Cardiac muscle cell (in vitro differentiated cells and primary cell): ENCODE measurements at places on chromosomes 1 and 21. TPM values are rescaled to one million over a fixed set of nuclear protein-coding genes. Genes with fewer than 3 reads are reported as not detected.

DNA sequence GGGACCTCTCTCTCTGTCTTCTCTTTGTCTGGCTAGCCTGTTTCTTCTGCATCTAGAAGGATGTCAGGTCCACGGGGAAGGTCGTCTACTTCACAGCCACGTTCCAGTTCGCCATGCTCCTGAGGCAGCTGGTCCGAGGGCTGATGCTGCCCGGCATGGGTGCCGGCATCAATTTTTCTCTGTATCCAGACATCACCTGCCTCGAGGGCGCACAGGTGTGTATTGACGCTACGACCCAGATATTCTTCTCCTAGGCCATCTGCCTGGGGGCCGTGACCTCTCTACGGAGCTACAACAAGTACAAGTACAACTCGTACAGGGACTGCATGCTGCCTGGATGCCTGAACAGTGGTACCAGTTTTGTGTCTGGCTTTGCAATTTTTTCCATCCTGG, 841.6 kb upstream of the TMPRSS15 start:
- no peak for DNase-seq

The CCDC27 gene
- 0.56 and 0.71 TPM in 2 replicates for polyA plus RNA-seq

The KCNH1 gene
- polyA plus RNA-seq, result 0.04 TPM in 1 of 2 replicates, not detected in the other

- DNase-seq, result no peak
Observed at GRCh38 chr1:230123280-230124185, 56.5 kb downstream of the GALNT2 start.

GRCh38 chr1:173925306-173926242, 8.4 kb upstream of the SERPINC1 start:
- DNase-seq, result no peak

The OR6N1 gene
- not detected in 2 replicates for polyA plus RNA-seq

DNA sequence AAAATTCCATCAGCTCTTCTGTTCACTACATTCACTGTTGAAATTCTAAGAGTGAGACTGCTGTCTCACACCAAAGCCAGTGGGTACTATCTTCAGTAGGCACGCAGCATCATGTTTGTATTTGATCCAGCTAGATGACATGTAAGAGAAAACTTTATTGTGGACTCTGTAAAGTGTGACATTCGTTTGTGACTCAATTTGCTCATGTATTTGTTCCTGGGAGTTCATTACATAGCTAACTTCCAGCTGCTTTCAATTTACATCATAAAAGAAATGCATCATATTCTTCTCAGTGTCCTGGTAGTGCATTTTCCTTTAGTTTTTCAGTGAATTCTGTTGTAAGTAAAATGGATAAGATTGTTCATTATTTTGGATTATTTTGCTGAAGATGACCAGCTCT, 31.4 kb downstream of the CTH start:
- no peak for DNase-seq

The LCE2B gene
- not detected in 2 replicates for polyA plus RNA-seq

The GPX7 gene
- polyA plus RNA-seq, result 14.4 and 30.5 TPM in 2 replicates

The AMY2A gene
- 0.38 and 0.97 TPM in 2 replicates for polyA plus RNA-seq

The BRINP3 gene
- polyA plus RNA-seq, result 5.0 and 10.8 TPM in 2 replicates

GRCh38 chr1:167223144-167224103, 2.7 kb downstream of the POU2F1 start:
- no peak for DNase-seq

The CORT gene
- polyA plus RNA-seq, result 1.2 and 2.3 TPM in 2 replicates

The MSH4 gene
- polyA plus RNA-seq, result 0.10 TPM in 1 of 2 replicates, not detected in the other

- DNase-seq, result no peak
Observed at GRCh38 chr21:18959817-18960216, 556.2 kb upstream of the TMPRSS15 start.

The TMEM54 gene
- 17.1 and 41.4 TPM in 2 replicates for polyA plus RNA-seq

The CD53 gene
- polyA plus RNA-seq, result 0.59 TPM in 1 of 2 replicates, not detected in the other

DNA sequence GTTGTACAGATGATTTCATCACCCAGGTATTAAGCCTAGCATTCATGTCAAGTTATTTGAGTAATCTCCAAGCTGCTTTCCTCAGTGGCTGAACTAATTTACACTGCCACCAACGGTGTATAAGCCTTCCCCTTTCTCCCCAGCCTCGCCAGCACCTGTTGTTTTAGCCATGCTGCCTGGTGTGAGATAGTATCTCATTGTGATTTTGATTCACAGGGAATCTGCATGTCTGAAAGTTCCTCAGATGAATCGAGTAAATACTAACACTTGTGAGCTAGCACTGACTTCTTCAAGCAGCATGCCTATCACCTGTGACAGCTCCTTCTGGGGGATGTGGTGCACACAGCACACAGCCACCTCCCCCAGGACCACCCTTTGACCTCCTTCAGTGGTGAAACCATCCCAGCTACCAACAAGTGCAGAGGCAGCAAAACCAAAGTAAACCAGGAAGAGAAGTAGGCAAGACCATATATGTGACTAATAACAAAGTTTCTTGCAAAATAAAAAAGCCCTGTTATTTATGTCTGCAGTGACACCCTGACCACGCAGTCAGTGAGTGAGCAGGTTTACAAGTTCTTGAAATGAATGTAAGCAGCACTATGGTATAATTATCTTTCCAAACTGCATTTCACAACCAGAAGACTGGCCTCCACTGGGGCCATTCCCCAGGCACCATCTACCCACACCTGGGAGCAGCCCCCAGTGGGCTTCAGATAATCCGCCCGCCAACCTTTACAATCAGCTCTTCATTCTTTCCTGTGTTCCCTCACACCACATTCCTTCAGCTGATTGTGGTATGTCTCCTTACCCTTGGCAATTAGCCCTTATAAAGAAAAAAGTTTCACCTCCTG, 173.8 kb downstream of the ETS2 start:
- no peak for DNase-seq

DNA sequence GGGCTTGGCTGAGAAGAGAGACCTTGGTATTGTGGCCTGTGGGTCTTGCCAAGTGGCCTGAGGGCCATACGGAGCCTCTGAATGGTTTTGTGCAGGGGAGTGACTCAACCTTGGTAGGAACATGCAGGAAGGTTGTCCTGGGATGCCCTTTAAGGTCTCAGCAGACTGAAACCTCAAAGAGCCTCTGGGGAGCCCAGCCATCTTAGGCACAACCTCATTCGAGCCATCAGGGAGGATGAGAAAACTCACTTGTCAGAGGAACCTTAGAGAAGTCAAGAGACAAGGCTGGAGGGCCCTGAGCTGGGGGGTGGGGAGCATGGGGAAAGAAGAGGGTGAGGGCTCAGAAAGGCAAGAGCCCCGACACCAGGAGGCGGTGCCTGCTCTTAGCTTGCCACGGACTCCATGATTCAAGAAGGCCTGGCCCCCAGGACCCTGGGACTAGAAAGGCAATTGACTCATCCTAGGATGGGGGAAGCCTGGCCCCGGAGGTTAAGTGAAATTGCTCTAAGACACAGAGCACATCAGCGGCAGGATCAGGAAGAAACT, 13.0 kb downstream of the IFI6 start:
- DNase-seq, result no peak

DNA sequence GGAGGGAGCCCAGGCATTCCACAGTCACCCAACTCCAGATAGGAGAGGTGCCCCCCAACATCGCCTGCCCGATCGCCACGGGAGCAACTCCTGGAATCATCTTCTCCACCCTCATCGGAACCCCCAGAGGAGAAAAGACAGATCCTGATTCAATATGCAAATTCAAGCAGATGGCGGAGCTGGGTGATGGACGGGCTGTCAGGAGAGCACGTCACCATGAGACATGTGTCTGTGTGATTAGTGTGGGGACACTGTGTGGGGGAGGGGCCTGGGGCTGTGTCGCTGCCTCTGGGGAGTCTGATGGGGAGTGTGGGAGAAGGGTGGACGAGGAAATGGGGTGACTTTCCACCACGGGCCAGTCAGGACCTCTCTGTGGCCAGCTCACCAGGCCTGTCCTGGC, 90.2 kb upstream of the CSF3R start:
- no peak for DNase-seq

The SLAMF7 gene
- 0.25 TPM in 1 of 2 replicates, not detected in the other for polyA plus RNA-seq

The MRPL39 gene
- polyA plus RNA-seq, result 87.9 and 94.6 TPM in 2 replicates

The SPRR1A gene
- not detected in 2 replicates for polyA plus RNA-seq

The CHODL gene
- polyA plus RNA-seq, result 1.5 and 2.3 TPM in 2 replicates

DNA sequence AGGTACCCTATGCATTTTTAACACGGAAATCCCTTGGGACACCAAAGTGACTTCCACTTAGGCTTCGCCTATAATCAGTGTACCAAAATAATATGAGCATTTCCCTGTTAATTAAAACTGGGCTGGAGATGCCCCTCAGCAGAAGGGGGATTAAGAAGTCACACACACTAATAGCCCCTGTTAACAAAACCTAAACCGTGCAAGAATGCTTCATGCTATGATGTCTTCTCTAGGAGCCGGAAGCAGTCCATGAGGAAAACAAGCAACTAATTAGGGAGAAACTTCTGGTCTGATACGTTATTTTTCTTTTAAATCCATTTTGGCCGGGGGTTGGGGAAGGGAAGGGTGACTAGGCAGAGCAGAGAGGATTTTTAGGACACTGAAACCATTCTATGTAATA, 123.4 kb downstream of the ESRRG start:
- DNase-seq, result no peak

The MROH9 gene
- not detected in 2 replicates for polyA plus RNA-seq

GRCh38 chr1:241330619-241331327, 26.2 kb downstream of the RGS7 start:
- no peak for DNase-seq

DNA sequence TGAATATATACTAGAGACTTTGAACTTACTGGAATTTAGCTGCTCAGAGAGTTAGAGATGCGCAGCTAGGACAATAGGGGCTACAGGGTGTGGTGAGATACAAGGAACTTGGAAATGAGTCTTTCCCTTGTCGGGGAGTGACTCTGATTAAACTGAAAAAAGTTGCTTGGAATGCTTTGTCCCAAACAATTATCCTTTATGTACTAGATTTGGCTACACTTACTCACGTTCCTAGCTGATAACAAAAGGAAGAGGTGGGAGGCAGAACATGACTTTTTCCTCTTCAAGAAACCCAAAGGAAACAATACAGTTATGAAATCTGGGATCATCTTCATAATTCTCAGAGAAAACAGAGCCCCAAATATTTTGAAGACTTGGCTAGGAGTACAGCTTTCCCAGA, 6.9 kb upstream of the CGN start:
- DNase-seq, result peak; percentile 59

The C1orf87 gene
- not detected in 2 replicates for polyA plus RNA-seq
